SK-MEL-5 (cell line): ENCODE measurements at places on chromosomes 4 and X. TPM values are rescaled to one million over a fixed set of nuclear protein-coding genes. Genes with fewer than 3 reads are reported as not detected.

The DOK7 gene
- not detected in 2 replicates for total RNA-seq

DNA sequence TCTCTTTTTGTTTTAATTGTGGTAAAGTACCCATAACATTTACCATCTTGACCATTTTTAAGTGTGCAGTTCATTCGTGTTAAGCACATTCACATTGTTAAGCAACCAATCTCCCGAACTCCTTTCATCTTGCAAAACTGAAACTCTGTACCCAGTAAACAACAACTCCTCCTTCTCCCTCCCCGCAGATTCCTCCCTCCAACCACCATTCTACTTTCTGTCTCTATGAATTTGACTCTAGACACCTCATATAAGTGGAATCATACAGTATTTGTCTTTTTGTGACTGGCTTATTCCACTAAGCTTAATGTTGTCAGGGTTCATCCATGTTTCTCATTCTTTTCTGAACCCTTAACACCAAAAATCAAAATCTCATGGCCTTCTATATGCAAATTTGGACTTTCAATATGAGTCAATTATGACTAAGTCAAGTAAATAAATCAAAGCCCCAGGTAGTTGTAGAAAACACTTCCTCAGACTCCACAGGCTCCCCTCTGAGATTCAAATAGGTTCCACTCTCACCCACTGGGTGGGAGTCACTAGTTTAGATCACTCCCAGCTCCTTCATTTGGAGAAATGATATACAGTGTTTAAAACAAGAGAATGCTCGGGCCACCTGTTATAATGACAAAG is 9.8 kb upstream of the RTL5 start:
- DNase-seq = no peak

- no peak for DNase-seq
These were observed 3.4 kb downstream of the PNMA6F start for GRCh38 chrX:153317996-153318722.

DNA sequence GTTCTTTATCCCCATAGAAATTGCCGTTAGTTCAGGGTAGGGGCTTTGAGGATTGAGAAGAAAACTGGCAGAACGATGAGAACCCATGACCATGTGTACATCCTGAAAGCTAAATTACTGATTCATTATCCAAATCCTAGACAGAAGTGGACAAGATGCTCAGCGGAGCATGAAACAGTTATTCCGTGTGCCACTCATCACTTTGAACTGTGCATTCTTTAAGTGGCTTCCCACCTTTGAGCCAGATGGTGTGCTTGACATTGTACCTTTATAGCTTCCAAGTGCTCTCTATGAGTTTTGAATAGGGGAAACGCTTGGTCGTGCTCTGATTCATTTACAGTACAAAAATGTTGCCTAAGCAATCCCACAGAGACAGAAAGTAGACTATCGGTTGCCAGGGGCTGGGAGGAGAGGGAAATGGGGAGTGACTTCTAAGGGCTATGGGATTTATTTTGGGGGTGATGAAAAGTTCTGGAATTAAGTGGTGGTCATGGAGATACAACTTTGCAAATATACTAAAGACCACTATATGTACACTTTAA is 100.0 kb downstream of the DOCK11 start:
- no peak for DNase-seq

- no peak for DNase-seq
These were observed 67.2 kb downstream of the INPP4B start for GRCh38 chr4:142778900-142779299.

GRCh38 chr4:90061881-90062280 is 65.3 kb upstream of the CCSER1 start:
- no peak for DNase-seq

DNA sequence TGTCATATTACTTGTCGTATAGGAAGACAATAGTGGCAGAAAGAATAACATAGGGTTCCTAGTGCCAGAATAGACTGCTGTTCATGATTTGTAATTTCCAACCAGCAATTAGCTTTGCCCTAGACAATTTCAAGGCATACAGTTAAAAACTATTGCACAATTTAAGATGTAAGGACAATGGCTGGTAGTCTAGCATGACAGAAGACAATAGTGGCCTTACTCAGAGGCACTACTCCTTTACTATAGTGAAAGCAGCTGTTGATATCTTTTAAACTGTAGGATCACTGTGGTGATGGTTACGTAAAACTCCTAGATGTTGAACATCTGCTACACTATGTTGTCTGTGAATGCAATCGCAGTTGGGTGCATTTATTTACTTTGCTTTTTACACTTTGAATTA is 234.5 kb downstream of the RBMX2 start:
- no peak for DNase-seq

- DNase-seq = no peak
These were observed 36.8 kb downstream of the VSIG4 start for GRCh38 chrX:66002824-66003680.

The RASSF6 gene
- not detected in 2 replicates for total RNA-seq

The SLC34A2 gene
- not detected in 2 replicates for total RNA-seq

GRCh38 chr4:10495651-10496050 is 38.4 kb upstream of the ZNF518B start:
- no peak for DNase-seq

GRCh38 chr4:124945422-124945821 is 232.9 kb upstream of the ANKRD50 start:
- DNase-seq = no peak

- peak; percentile 61 for DNase-seq
These were observed 169.0 kb upstream of the BCOR start for GRCh38 chrX:40266490-40267333.

DNA sequence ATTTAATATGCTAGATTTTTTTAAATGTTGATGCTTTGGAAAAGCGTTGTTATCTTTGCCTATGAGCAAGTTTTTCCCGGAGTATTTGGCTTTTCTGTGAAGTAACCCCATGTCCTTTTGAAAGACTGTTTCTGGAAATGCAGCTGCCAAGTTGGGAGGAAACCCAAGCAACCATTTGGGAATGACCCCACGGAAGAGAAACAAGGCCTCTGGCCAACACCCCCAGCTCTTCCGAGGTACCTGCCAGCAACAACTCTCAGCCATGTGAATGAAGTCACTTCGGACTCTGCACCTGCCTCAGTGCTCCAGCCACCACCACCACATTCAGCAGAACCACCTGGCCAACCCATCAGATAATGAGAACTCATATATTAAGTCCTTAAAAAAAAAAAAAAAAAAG is 36.2 kb upstream of the DHRSX start:
- DNase-seq = no peak

- DNase-seq = no peak
These were observed 338.8 kb downstream of the PPP3CA start for GRCh38 chr4:101008503-101008902.

The ENOX2 gene
- total RNA-seq = 27.7 and 28.8 TPM in 2 replicates

DNA sequence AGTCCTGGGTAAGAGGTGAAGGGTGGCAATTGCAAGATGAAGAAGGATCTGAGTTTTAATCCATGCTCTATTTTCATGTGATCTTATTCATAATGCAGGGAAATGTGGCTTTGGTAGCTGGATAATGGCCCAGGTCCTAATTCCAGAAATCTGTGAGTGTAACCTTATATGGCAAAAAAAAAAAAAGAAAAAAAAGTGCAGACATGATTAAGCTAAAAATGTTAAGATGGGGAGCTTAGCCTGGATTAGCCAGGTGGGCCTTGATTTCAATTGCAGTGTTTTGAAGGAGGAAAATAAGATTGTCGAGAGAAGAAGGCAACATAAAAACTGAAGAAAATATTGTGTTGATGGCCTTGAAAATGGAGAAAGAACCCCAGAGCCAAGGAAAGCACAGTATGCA is 867.7 kb upstream of the HS3ST1 start:
- DNase-seq = no peak

DNA sequence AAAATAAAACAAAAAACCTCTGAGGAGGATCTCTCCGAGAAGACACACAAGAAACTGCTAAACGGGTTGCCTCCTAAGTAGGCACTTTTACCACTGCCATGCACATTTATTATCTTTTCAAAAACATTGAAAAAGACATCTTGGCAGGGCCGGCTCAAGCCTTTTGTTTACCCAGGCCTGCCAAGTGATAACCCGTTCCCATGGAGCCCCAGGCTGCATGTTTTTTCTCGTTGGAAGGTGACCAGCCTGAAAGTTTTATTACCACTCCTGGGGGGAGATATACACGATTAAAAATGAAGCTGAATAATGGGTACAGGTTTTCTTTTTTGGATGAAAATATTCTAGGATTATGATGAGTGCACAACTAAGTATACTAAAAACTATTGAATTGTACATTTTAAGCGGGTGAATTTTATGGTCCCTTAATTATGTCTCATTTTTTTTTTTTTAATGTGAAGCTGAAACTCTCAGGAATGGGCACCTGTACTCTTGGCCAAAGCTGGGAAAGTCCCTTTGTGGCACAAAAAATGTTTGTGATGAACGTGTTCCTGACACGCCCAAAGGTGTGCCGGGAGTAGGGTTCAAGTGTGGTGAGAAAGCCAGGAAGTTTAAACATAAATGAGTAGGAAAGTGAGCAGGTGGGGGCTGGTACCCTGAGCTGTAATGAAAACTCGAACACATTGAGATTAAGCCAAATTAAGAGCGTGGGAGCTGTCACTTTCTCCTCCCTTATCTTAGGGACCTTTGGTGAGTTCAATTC is 1.5 kb upstream of the MAP7D2 start:
- no peak for DNase-seq

DNA sequence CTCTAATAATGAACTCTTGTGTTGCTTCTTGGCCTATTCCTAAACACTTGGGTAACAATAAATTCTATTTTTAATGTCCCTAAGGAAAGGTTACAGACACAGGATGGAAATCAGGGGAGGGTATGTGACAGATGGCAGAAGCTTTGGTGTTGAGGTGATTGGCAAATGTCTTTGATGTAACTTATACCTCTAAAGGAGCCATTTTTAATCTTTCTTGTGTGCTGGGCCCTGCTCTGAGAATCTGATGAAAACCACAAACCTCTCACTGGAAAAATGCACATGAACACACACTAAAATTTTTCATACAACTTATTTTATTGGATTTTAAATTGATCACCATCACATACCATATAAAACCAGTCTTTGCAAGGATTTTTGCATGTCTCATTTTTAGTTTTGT is 17.7 kb downstream of the FRYL start:
- no peak for DNase-seq

- no peak for DNase-seq
These were observed 208.4 kb upstream of the TRAM1L1 start for GRCh38 chr4:117293784-117294183.

The PNMA6F gene
- not detected in 2 replicates for total RNA-seq

- no peak for DNase-seq
These were observed 35.8 kb downstream of the BCOR start for GRCh38 chrX:40061871-40062524.

GRCh38 chr4:176383273-176384077 is 63.7 kb downstream of the SPCS3 start:
- no peak for DNase-seq

DNA sequence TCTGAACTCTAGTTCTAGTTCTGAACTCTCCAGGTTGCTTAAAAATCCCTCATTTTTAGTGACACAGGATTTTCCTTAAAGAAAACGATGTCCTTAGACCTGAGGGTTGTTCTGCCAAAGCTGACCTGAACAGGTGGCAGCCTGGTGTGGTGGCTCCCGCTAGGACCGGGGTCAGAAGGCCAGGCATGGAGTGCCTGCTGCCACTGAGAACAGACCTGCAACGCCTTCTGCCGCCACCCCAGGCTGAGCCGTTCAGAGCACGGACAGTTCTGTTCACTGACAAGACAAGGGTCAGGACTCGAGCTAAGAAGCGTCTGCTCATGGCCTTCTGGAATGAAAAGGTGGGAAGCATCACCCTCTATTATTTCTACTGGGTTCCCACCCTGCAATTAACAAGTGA is 15.8 kb downstream of the DCTD start:
- DNase-seq = no peak

The ADGRG2 gene
- total RNA-seq = not detected in 2 replicates

DNA sequence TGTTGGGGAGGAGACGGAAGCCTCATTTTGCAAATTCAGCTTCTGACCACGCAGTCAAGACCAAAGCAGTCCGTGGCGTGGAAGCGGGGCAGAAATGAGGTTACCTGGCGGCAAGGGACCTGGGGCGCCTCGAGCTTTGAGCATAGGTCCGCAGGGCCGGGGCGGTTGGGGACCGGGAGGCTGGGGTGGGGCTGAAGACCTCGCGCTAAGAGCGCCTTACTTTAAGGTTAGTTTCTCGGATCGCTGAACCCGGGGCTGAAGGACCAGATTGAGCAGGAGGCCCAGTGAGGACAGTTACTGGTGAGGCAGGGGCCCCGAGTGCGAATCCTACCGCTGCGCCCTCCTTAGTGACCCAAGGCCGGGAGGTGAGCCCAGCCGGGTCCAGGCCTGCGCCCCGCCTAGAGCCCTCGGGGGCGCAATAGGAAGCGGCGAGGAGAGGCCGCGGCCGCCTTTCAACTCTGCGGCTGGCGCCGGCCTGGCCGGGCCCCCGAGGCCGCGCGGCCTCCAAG is 7.5 kb downstream of the MSX1 start:
- no peak for DNase-seq

- no peak for DNase-seq
These were observed 31.1 kb downstream of the TBC1D14 start for GRCh38 chr4:6940744-6941137.

The SLC4A4 gene
- 0.16 TPM in 2 replicates for total RNA-seq

GRCh38 chr4:99915449-99915848 is 21.2 kb upstream of the LAMTOR3 start:
- no peak for DNase-seq

GRCh38 chrX:73930300-73930699 is 367.3 kb downstream of the CHIC1 start:
- DNase-seq = no peak

The MAOA gene
- total RNA-seq = 0.21 and 0.32 TPM in 2 replicates

- no peak for DNase-seq
These were observed 5.9 kb upstream of the GPKOW start for GRCh38 chrX:49129427-49129826.

- no peak for DNase-seq
These were observed 298.6 kb upstream of the LDB2 start for GRCh38 chr4:17197070-17197469.

GRCh38 chr4:18582841-18583240 is 561.3 kb upstream of the LCORL start:
- no peak for DNase-seq

- peak; percentile 39 for DNase-seq
These were observed 78.2 kb downstream of the SH3BGRL start for GRCh38 chrX:81280148-81280547.

- no peak for DNase-seq
These were observed 352.8 kb downstream of the SPRY1 start for GRCh38 chr4:123749383-123749782.

- no peak for DNase-seq
These were observed 1.4 kb upstream of the RAB41 start for GRCh38 chrX:70280573-70280972.

The MAGEC2 gene
- total RNA-seq = 120 and 133 TPM in 2 replicates

DNA sequence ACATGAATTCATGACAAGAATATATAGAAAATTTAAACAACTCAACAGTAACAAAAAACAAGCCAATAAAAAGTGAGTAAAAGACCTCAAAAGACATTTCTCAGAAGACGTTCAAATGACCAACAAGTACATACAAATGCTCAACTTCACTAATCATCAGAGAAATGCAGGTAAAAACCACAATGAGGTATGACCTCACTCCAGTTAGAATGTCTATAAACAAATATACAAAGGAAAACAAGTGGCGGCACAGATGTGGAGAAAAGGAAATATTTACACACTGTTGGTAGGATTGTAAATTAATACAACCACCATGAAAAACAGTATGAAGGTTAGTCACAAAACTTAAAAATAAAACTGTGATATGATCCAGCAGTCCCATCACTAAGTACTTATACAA is 1033.1 kb downstream of the RAPGEF2 start:
- no peak for DNase-seq
